A172 (cell line): ENCODE measurements at places on chromosomes 1 and 21. TPM values are rescaled to one million over a fixed set of nuclear protein-coding genes. Genes with fewer than 3 reads are reported as not detected.

The NEXN gene
- total RNA-seq: 4.0 and 5.6 TPM in 2 replicates

The CFAP57 gene
- total RNA-seq: 0.12 and 0.98 TPM in 2 replicates

The OLIG2 gene
- 1.4 and 3.9 TPM in 2 replicates for total RNA-seq

The C1orf87 gene
- not detected in 2 replicates for total RNA-seq

The HSD3B1 gene
- total RNA-seq: not detected in 2 replicates

The APOBEC4 gene
- total RNA-seq: not detected in 2 replicates

The WLS gene
- total RNA-seq: 32.3 and 49.4 TPM in 2 replicates

The C1orf185 gene
- total RNA-seq: not detected in 2 replicates

The RHOU gene
- 1.8 and 2.6 TPM in 2 replicates for total RNA-seq

The GABPB2 gene
- 2.9 and 4.7 TPM in 2 replicates for total RNA-seq

The ADGRL2 gene
- 52.3 and 53.0 TPM in 2 replicates for total RNA-seq

The SLC22A15 gene
- total RNA-seq: 1.3 and 4.3 TPM in 2 replicates

The S100A16 gene
- total RNA-seq: 726 and 852 TPM in 2 replicates

The NUP210L gene
- not detected in 2 replicates for total RNA-seq
